Upper lobe of left lung (tissue), 6 donors: ENCODE measurements at places on chromosomes 3 and 15. TPM values are rescaled to one million over a fixed set of nuclear protein-coding genes. Genes with fewer than 3 reads are reported as not detected.

TNIK gene
- total RNA-seq = 23.2 TPM

USP19 gene
- 52.6 TPM for total RNA-seq

TMCO5A gene
- not detected for total RNA-seq

GRCh38 chr15:64950888-64951287 lies 38.8 kb downstream of the SPG21 start:
- no peaks in the 10 kb centered on the region for H3K27me3 ChIP-seq
- DNase-seq = no peak
- H3K36me3 ChIP-seq = peaks cover 9% of the 10 kb centered on the region
- no peaks in the 10 kb centered on the region for H3K4me1 ChIP-seq
- H3K4me3 ChIP-seq = no peak overlapping the region

P3H2 gene
- total RNA-seq = 74.6 TPM

PLCH1 gene
- total RNA-seq = 7.7 TPM

DNA sequence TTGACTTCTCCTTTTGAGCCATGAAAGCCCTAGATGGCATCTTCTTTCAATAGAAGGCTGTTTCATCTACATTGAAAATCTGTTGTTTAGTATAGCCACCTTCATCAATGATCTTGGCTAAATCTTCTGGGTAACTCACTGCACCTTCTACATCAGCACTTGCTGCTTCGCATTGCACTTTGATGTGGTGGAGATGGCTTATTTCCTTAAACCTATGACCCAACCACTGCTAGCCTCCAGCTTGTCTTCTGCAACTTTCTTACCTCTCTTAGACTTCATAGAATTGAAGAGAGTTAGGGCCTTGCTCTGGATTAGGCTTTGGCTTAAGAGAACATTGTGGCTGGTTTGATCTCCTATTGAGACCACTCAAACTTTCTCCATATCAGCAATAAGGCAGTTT lies 189.8 kb downstream of the PLCL2 start:
- DNase-seq = no peak
- no peaks in the 10 kb centered on the region for H3K27me3 ChIP-seq
- H3K4me1 ChIP-seq = peaks cover 5% of the 10 kb centered on the region

LMAN1L gene
- total RNA-seq = not detected

DNA sequence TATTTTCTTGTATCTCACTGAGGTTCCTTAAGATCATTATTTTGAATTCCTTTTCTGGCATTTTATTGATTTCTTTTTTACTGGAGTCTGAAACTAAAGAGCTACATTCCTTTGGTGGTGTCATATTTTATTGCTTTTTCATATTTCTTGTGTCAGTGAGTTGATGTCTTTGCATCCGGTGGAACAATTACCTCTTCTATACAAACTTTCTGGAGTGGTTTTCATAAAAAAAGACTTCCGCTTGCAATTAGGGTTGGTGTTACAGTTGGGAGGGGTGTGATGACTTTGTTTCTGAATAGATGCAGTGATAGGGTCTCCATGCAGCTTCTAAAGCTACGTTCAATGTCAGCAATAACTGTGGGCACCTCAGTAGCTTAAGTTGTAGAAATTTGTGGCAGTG lies 181.7 kb downstream of the LPP start:
- H3K4me1 ChIP-seq = peaks cover 23% of the 10 kb centered on the region
- DNase-seq = no peak
- no peak overlapping the region for H3K4me3 ChIP-seq
- H3K27me3 ChIP-seq = no peaks in the 10 kb centered on the region
- H3K36me3 ChIP-seq = no peaks in the 10 kb centered on the region
- no peak overlapping the region for H3K27ac ChIP-seq

GRCh38 chr3:108096532-108097321 lies 5.9 kb upstream of the CD47 start:
- no peak overlapping the region for H3K27ac ChIP-seq
- peaks cover 8% of the 10 kb centered on the region for H3K4me1 ChIP-seq
- H3K27me3 ChIP-seq = no peaks in the 10 kb centered on the region
- no peak for DNase-seq
- H3K4me3 ChIP-seq = no peak overlapping the region

DNA sequence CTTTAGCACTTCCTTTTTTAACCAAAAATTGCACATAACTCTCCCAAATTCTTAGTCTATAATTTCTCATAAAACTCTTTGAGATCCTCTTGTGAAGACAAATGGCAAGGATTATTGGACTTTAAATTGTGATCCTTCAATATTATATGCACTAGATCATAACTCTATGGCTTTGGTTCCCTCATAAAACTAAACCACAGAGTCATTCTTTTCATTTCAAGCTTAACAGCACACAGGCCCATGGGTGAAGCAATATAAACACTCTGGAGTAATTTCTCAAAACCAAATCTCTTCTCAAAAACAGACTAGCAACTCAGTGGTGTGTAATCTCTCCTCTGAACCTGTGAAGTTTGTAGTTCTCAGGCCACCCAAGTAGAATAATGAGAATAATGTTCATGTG lies 171.0 kb upstream of the NECTIN3 start:
- H3K4me3 ChIP-seq = no peak overlapping the region
- H3K36me3 ChIP-seq = no peaks in the 10 kb centered on the region
- H3K27me3 ChIP-seq = no peaks in the 10 kb centered on the region
- DNase-seq = no peak

DNA sequence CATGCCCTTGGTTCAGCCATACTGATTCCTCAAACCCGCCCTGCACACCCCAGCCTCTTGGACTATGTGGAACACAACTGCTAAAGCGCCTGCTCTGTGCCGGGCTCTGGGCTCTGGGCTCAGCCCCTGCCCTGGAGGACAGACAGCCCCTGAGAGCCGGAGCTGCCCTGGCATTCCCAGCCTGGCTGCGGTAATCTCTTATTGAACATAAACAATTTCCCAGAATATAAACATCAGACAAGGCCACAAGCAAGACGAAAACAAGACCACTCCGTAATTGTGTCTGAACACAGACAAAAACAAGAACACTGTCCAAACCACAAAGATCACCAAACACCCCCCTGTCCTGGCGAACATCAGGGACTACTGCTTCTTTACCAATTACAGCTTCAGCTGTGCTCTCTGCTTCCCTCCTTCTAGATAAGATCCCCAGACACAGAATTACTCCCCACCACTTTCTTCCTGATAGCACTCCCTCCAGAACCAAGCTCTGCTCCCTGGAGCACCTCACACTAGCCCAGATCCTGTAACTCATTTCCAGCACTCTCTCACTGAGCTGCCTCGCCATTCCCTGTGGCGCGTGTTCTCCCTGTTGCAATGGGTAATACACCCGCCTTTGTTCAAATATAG lies 57.1 kb upstream of the TLE3 start:
- H3K27ac ChIP-seq = no peak overlapping the region
- peaks cover 39% of the 10 kb centered on the region for H3K4me1 ChIP-seq
- H3K4me3 ChIP-seq = no peak overlapping the region
- no peak for DNase-seq
- H3K27me3 ChIP-seq = no peaks in the 10 kb centered on the region

DNA sequence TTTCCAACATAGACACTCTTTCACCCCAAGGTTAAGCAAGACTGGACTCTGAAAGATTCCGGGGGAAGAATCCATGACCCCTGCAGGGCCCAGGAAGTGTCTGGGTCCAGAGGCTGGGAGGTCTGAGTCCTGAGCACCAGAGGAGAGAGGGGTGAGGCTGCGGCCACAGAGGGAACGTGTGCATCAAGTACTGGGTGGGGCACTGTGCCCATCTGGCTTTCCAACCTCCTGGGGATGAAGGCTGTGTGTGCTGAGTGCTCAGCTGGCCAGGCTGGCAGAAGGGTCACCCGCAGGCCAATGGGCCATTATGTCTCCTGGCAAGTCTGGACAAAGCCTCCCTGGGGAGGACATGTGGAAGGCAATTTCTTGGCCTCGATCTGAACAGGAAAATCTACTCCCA lies 3.3 kb downstream of the CHRNA3 start:
- H3K4me3 ChIP-seq = no peak overlapping the region
- H3K36me3 ChIP-seq = no peaks in the 10 kb centered on the region
- H3K27me3 ChIP-seq = peaks cover 15% of the 10 kb centered on the region
- H3K27ac ChIP-seq = no peak overlapping the region
- peaks cover 14% of the 10 kb centered on the region for H3K4me1 ChIP-seq

DNA sequence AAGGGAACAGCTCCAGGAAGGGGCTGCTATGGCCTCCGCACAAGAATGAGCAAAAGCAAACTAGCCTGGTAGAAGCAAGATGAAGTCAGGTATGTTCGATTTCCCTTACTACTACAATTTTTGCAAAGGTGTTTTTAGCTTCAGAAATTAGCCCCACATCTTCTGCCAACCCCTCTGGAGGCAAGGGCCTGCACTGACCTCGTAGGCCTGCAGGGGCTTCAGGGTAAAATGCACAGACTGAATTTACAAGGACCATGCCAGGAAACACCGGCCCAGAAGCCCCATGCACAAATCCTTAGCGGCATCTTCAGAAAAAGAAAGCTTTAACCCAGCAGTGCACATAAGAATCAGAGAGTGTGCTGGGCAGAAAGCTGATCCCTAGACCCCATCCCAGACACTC lies 53.0 kb downstream of the SLC6A1 start:
- no peaks in the 10 kb centered on the region for H3K36me3 ChIP-seq
- no peaks in the 10 kb centered on the region for H3K4me1 ChIP-seq
